ENCODE measurements at places on chromosomes 11 and 22.

DNA sequence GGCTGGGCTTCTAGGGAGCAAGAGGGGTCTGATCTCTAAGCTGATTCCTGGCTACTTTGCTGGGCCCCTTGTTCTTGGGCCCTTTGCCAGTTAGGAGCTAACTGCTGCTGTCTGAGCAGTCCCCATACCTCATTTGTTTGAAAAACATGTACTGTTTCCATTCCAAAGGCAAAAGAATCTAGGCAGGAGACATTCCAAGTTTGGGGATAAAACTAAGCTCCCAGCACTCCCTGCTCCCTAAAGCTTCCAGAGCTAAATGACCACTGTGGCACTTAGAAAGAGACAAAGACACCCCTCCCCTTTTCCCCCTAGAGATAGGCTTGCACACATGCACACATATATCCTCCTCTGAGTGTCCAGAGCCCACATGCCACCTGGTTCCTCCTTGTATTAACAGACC, 22.7 kb upstream of the RRM1 start:
- DNase-seq = no peak

DNA sequence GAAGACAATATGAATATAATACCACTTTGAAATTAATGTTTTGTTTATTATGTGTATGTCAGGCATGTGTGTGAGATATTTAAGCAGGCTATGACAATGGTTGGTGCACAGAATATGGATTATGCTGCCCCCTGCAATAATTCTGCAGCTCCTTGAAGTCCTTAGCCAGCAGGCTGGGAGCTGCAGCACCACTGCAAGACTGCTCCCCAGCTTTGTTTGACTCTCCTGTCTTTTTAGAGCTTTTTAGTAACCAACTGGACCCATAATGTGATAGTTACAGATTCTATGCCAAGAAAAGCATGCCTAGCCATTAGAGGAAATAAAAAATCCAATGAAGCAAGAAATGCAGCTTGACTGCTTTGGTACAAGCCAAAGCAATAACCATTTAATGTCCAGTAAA, 535.1 kb downstream of the TMEM135 start:
- DNase-seq = no peak

GRCh38 chr11:96306933-96307775, 35.8 kb downstream of the MAML2 start:
- DNase-seq = peak; percentile 91

DNA sequence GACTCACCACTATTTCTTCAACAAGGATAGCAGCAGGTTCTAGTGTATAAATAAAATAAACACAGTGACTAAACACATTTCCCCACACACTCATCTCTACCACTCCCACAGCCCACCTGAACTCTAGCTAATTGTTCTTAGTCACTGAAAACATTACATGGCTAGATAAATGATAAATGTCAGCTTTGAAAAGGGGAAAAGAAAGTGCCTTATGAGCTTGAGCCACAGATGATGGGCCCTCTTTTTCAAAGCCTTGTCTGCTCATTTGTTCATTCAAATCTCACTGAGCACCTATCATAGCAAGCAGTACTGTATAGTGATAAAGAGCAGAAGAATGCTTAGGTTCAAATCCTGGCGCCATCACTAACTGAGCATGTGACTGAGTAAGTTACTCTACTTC, 58.3 kb downstream of the SIK3 start:
- DNase-seq = no peak

GRCh38 chr22:30344447-30345200, 12.1 kb downstream of the SF3A1 start:
- no peak for DNase-seq

- peak; percentile 89 for DNase-seq
Measured at GRCh38 chr11:36455658-36456111, 54.4 kb downstream of the TRAF6 start.

GRCh38 chr11:116641561-116642045, 131.2 kb downstream of the BUD13 start:
- peak; percentile 31 for DNase-seq

- DNase-seq = no peak
Measured at GRCh38 chr11:87743007-87743406, 432.2 kb downstream of the RAB38 start.

- peak; percentile 47 for DNase-seq
Measured at GRCh38 chr22:29156507-29156906, 49.2 kb upstream of the EMID1 start.

GRCh38 chr11:86588566-86589090, 83.8 kb downstream of the ME3 start:
- DNase-seq = no peak

DNA sequence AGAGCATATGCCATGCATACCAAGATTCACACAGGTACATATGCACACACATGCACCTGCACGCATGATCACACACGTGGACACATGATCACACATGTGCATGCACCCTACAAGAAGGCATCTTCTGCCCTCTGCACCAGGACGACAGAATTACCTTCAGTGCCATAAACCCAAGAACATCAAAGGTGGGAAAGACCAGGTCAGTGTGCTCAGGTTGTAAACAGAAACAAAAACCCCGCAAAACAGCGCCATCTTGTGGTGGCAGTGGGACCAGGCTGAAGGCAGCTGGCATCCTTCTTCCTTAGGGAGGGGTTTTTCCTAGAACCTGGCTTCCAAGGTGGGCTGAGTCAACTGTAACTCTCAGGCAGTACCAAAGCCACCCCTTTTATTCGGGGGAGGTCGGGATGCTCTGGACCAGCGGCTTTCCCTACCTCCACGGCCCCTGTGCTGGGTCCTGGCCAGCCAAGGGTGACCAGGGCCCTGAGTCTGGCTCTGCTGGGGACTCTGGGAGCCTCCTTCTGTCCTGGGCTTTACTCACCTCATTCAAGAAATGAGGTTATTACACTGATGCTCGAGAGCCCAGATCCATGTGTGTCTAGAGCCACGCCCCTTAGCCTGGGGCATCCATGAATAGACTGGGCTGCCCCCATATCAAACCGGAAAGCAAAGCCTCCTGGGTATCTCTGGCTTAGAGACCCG, 69.4 kb upstream of the FGF3 start:
- DNase-seq = peak; percentile 68

- DNase-seq = no peak
Measured at GRCh38 chr11:121513807-121514206, 61.0 kb upstream of the SORL1-AS1 start.

DNA sequence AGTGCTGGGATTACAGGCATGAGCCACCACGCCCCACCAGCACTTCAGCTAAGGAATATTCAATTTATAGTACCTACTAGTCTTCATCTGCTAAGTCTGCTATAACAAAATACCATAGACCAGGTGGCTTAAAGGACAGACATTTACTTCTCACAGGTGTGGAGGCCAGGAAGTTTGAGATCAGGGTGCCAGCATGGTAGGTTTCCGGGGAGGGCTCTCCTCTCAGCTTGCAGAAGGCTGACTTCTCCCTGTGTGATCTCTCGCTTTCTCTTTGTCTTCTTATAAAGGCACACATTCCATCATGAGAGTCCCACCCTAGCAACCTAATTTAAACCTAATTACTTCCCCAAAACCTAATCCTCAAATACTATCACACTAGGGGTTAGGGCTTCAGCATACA, 433.0 kb downstream of the INSC start:
- no peak for DNase-seq

DNA sequence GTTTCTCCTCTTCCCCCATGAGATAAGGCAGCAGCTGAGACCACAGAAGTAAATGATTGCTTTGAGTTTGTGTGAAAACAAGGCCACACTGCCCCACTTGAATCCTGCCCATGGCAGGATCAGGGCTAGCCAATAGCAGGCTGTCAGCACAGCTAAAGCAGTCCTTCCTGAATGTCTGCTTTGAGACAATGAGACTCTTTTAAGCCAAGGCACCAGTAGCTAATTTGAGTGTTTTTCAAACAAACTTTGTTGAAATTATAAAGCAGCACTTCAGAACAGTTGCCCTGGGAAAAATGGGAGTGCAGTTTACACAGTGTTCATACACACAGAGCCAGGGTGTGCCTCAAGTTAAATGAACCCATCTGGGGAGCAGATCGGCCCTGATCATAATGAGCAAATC, 103.5 kb upstream of the OR5AK2 start:
- DNase-seq = no peak

DNA sequence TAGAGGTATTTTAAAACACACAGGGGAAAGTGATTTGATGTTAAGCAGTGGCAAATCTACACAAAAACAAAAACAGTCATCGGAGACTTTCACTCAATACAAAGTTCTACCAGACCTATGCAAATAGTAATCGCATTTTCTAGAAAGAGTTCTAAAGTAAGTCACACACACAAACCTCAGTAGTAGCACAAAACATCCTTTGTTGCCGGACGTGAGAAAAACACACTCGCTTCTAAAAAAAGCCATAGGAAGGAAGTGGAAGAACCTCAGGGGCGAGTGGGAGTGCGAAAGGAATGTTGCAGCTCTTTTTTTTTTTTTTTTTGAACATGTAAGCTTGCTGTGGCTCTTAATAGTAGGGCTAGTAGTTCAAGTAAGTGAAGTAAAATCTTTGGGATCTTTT, 88.9 kb downstream of the MAML2 start:
- DNase-seq = peak; percentile 59

DNA sequence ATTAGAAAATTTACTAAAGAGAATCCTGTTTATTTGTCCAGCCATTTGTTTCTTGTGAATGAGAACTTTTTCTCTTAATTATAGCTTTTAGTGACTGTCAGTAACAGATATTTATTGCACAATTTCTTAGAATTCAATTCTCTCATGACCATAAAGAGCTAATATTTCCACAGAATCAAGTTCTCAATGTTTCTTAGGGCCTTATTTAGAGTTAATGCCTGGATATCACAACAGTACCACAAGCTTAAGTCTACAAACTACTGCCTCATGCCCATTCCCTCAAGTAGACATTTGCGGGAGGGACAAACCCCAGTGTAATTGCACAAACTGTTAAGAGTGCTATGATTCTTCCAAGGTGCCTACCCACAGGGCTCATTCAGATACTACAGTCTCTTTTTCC, 199.7 kb upstream of the POU2AF2 start:
- DNase-seq = no peak

GRCh38 chr11:65128182-65129145, 5.9 kb downstream of the SYVN1 start:
- peak; percentile 8 for DNase-seq

GRCh38 chr22:43296276-43296902, 46.8 kb downstream of the SCUBE1 start:
- DNase-seq = no peak

DNA sequence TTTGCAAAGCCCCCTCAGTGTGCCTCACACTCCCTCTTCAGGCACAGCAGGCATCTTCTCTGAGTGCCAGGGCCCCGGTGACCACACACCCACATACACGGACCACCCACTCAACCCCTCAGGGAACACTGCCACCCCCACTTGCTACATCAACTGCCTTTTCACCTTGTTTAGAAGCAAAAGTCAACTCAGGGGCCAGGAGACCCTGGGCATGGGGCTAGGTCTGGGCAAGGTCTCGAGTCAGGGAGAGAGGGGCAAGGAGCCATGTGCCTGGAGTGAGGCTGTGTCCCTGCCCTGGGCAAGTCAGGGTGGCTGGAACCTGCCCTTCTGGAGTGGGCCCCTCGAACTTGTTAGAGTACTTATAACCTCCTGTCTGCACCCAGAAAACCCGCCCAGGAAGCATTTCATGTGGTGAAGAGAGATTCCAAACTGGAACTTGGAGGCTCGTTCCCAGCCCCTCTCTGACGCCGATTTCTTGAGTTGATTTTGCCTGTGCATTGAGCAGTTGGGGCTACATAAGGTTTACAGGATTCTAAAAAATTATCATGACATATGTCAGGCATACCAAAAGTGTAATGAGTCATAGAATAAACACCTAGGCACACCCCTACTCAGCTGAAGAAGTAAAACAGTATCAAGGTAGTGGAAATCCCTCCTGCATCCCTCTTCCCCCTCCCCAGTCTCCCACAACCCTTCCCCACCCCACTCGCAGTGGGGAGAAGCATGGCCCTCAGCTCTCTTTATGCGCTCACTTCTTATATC, 74.3 kb downstream of the MYEOV start:
- DNase-seq = peak; percentile 3

- peak; percentile 84 for DNase-seq
Measured at GRCh38 chr11:59556115-59556916, 45.0 kb downstream of the OR4D9 start.

DNA sequence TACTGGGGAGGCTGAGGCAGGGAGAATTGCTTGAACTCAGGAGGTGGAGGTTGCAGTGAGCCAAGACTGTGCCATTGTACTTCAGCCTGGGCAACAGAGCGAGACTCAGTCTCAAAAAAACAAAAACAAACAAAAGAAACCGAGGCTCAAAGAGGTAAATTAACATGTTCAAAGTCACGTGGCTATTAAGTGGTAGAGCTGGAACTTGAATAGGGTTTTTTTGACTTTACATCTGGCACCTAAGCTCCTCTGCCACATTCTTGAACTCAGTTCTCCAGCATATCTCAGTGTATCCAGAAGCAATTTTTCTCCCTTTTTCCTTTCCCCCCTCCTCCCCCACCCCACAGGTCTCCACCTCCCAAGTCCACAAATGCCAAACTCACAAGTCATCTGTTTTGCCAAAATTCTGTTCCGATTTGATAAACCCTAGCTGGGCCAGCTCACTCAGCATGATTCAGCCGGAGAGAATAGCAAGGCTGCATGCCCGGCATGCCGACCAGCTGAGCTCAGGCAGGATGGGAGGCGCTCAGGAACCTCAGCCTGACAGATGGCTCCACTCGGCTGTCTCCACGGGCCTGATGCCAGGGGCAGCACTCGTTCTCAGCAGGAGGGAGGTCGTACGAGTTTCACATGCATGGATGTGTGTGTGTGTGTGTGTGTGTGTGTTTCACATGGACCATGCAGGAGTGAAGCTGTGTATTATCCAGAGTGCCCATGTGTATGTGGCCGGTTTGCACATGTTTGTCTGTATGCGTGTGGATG, 63.2 kb upstream of the RRAS2 start:
- DNase-seq = peak; percentile 92

- DNase-seq = no peak
Measured at GRCh38 chr11:123718469-123718868, 23.0 kb downstream of the ZNF202 start.

GRCh38 chr11:108221911-108222573, 396 bp downstream of the NPAT start:
- no peak for DNase-seq

DNA sequence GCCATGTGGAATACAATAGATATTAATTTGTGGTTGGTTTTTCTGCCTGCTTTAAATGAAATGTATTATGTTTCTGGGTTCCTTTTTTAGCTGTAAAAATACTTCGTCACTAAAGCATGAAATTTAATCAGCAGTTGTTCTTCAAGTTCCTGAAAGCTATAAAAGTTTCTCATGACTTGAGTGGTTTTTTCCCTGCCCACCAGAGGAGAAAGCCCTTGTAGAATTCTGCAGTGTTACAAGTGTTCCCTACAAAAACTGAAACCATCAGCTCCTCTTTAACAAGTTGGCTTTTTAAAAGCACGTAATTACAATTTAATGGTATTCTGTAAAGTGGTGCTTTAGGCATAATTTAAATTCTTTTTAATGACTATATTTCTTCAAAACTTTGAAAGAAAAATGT, 56.2 kb downstream of the PANX1 start:
- DNase-seq = no peak

GRCh38 chr11:65551572-65552387, 6.4 kb downstream of the LTBP3 start:
- DNase-seq = no peak
